ENCODE measurements at places on chromosomes 11 and 22. TPM values are rescaled to one million over a fixed set of nuclear protein-coding genes. Genes with fewer than 3 reads are reported as not detected.
A peak's percentile ranks its signal among the peaks of the same experiment; 100 is the strongest.

The P2RY2 gene
- total RNA-seq = 44.3 TPM

The CSRP3 gene
- not detected for total RNA-seq

The AMPD3 gene
- total RNA-seq = 16.2 TPM

The DEPDC7 gene
- total RNA-seq = 5.6 TPM

The SLC15A3 gene
- 3.9 TPM for total RNA-seq

The MS4A15 gene
- total RNA-seq = not detected

The CD81 gene
- total RNA-seq = 150 TPM

The ANO5 gene
- 0.20 TPM for total RNA-seq

The EMID1 gene
- total RNA-seq = 0.84 TPM

The SLC6A5 gene
- not detected for total RNA-seq

The LRRN4CL gene
- total RNA-seq = 1.1 TPM

The C11orf91 gene
- total RNA-seq = 1.1 TPM

GRCh38 chr22:42313204-42313603, 42.8 kb upstream of the TCF20 start:
- no peak for ATAC-seq

DNA sequence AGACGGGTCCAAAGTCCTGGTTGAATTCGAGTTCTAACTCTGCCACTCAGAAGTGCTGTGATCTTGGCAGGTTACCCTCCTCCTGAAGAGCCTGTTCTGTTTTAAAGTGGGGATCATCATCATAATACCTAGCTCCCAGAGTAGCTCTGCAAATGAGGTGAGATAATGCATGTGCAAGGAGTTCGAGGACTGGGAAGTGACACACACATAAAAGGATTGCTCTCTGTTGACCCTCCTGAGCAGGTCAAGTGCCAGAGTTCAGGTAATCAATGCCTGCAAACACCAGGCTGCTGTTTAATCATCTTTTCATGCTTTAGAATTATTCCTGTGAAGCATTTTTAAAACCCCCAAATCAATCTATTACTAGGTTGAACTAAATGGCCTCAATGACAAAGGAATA, 19.9 kb downstream of the RCN1 start:
- no peak for ATAC-seq

- ATAC-seq = peak; percentile 16
Observed at GRCh38 chr11:74325649-74326645, 14.5 kb upstream of the P4HA3 start.

GRCh38 chr11:1438261-1438966, 48.2 kb downstream of the MOB2 start:
- no peak for ATAC-seq

- no peak for ATAC-seq
Observed at GRCh38 chr11:19816040-19816439, 103.4 kb downstream of the NAV2 start.

DNA sequence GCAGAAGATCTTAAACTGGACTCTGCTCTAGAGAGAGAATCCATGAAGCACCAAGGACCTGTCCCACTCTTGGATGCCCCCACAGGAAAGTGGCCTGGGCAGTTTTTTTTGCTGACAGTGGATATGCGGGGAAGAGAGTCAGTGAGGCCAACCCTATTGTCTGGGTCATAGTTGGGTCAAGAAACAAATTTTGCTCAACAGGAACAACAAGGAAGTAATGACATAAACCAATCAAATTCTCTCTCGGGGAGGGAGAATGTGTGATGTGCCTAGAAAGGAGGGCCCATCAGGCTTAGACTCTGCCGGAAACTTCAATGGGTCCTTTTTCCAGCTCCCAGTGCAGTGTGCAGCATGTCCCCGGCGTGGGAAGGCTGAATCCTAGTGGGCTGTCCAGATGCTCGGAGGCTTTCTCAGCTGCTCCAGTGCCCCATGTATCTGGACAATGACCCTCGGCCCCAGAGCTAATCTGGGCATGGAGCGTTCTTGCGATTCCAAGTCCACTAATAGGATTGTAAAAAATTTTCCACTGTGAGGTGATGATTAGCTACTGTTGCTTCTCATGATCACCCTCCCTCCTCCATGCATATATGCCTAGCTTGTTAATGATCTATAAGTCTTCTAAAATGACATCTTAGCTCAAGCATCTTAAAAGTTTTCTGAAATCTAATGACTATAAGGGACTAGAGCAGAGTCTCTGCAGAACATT, 101.0 kb downstream of the SNX19 start:
- peak; percentile 60 for ATAC-seq

DNA sequence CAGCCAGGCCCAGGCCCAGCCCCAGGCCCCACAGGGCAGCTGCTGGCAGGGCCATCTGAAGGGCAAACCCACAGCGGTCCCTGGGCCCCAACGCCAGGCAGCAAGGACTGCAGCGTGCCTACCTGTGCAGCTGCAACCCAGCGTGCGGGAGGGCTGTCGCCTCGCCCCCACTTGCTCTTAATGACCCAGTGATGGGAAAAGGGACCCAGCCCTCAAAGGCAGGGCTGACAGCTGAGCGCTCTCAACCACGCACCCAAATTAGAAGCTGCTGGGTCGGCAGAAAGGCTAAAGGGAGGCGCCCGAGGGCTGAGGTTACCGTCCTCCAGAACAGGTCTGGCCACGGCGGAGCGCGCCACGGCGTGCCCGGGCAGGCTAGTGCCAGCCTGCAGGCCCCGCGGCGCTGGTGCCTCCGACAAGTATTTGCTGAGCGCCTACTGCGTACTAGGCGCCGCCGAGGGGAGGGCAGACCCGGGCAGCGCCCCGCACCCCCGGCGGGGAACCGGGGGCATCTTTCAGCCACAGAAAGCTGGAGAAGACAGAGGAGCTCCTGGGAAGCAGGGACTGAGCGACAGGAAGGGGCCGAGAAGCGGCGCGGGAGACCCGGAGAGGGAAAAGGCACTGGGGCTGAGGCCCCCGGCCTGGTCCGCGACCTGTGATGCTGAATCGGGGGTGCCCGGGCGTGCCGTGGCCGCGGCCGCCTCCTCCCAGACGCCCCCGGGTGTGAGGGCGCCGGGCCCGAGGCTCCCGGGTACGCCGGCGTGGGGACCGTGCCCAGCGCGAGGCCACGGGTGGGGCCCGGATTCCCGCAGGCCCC, 773 bp downstream of the HRAS start:
- ATAC-seq = peak; percentile 68

DNA sequence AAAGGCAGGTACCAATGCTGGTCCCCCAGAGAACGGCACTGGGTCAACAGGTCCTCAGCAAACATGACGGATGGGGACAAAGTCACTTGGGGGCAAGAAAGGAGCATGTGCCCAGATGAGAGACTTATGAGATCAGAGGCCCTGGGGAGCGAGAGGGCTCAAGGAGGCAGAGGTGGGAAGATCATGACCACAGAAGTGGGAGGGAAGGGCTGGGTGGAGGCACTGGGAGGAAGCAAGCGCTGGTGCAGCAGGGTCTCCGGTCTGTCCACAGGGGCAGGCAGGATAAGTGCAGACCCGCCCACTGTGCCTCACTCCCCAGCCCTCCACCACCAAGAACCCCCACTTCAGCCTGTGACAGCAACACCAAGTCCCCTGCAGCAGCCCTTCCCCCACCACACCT, 10.9 kb downstream of the ELFN2 start:
- no peak for ATAC-seq

DNA sequence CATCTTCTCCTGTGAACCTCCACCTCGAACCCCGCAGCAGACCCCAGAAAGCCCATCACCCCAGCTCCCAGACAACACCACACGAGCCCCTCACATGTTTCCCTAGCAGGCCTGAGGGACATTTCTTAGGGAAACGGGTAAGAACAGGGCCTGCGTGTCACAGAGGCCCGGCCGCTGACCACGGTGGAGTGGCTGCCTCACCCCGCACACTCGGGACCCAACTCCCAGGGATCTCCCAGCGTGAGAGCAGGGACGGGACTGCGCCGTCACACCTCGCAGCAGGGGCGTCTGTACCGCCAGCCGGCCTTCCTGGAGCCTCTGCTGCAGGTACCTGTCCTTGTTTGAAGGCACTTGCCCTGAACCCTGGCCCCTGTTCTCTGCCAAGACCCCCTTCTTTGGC, 10.2 kb downstream of the ATP5MGL start:
- ATAC-seq = no peak

- ATAC-seq = peak; percentile 84
Observed at GRCh38 chr11:112511271-112511670, 250.6 kb upstream of the PLET1 start.

GRCh38 chr11:113163291-113164030, 150.9 kb upstream of the TTC12 start:
- no peak for ATAC-seq

DNA sequence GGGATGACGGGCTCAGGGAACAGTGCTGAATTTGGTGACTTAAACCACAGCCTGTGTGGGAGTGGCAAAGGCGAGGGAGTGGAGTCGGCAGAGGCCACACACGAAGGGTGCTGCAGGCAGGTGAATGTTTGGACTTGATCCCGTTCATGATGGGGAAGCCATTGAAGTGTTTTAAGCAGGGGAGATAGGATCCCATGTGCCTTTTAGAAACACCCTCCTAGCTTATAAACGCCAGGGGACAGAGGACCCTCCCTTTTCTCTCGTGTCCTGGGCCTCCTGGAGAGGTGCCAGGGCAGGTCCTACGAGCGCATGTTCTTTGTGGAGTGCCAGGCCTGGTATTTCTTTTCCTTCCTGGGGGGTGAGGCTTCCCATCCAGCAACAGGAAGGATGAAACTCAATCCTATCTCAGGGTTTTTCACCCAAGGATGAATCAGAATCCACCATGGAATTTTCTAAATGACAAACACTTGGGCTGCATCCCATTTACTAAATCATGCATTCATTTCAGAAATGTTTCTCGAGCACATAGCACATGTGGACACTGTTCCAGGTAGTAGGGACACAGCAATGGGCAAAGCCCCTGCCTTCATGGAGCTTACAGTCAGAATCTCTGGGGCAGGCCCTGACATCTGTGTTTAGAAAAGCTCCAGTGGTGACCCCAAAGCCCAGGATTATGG, 59.6 kb downstream of the CHRDL2 start:
- ATAC-seq = no peak

Measured in esophagus mucosa (tissue), 1 donor.